ENCODE measurements at places on chromosomes 1 and 21. TPM values are rescaled to one million over a fixed set of nuclear protein-coding genes. Genes with fewer than 3 reads are reported as not detected.

- DNase-seq: no peak
Observed at GRCh38 chr1:183845681-183846080, 40.8 kb downstream of the RGL1 start.

DNA sequence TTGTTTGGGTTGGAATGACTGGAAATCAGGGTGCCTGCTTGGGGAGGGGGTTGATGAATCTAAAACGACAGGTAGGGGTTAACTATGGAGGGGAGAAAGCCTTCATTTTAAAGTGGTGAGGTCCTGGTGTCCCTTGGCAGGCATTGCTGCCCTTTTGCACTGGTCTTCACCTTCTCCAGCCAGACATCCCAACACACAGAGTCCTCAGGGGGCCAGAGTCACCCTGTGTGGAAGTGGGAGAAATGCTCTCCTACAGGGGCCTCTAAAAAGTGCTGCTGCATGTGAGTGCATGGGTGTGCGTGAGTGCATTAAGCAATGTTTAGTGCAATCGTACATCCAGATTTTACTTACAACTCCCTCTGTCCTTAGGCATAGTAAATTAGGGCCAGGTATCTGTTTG is 39.0 kb downstream of the TEX35 start:
- DNase-seq: no peak

DNA sequence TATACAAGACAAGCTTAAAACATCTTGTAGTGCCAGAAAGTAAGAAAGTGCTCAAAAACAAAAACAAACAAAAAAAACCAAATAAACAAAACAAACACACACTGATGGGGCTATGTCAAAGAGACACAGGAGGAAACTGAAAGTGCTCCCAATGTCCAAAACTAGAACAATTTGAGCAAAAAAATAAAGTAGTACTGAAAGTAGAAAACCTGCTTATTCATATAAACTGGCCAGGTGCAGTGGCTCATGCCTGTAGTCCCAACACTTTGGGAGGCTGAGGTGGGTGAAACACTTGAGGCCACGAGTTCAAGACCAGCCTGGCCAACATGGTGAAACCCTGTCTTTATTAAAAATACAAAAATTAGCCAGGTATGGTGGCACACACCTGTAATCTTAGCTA is 129.9 kb downstream of the GLUL start:
- no peak for DNase-seq

DNA sequence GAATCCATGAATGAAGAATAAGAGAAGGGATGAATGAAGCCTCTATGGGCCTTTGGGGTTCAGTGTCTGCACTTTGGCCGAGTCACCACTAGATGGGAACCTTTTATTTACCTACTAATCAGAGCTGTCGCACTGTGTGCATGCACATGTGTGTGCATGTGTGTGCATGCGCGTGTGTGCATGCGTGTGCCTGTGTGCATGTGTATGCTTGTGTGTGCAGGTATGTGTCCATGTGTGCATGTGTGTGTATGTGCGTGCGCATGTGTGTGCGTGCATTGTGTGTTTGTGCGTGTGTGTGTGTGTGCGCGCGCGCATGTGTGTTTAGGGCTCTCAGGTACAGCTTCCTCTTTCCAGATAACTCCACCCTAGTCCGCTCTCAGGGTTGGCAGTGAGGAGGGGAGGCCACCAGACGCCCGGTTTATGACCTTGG is 20.4 kb upstream of the UBXN10 start:
- DNase-seq: no peak

- DNase-seq: no peak
Observed at GRCh38 chr1:246216906-246217305, 290.2 kb downstream of the SMYD3 start.

DNA sequence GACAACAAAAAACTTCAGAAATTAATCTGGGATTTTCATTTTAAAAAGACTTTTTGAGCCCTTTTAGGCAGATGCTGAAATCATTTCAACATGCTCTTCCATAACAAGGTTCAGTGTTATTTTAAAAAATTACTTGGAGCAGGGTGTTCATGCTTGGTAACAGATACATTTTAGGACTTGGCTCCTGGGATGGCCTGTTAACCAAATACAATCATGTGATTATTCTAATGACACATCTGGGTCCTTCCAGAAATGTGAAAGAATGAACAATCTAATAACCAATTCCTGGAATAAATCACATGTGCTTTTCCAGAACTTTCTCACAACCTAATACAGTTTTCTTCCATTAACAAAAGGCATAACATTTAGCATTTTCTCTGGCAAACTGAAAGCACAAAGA is 379.8 kb upstream of the RUNX1 start:
- DNase-seq: no peak

GRCh38 chr1:169115891-169116585 is 9.5 kb downstream of the ATP1B1 start:
- peak; percentile 34 for DNase-seq

DNA sequence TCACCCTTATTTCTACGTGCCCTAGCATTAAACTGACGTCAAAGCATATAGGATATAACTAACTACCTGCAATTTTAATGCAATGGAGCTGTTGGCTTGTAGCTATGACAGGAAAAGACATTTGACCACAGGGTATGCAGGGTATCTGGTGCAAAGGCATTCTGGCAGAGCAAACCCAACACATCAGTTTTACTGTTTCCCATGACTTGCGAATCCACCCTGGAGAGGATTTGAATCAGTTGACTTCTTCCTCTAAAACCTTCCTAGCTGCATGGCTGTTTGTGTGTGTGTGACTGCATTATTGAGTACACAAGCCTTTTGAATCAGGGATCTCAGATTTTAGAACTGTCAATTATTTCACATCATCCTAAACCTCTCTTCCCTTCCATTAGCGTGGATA is 41.7 kb upstream of the SYT14 start:
- DNase-seq: no peak

DNA sequence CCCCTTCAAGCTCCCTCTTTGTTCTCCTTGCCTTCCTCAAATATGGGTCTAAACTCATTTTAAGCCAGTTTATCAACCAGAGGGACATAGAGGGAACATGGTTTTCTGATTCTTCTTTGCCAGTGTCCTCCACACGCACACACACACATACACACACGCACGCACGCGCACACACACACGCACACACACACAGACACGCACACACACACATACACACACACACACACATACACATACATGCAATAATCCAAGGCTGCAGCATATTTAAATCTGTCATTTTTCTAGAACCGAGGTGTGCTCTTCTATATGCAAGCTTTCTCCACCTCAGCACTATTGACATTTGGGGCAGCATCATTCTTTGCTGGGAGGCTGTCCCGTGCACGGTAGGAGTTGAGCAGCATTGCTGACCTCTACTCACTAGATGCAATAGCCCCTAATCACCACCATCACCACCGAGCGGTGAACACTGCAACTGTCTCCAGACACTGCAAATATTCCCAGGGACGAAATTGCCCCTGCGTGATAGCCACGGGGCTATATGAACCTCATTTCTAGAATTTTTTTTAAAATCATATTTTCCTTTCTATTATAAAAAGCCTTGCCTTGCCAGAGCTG is 8.0 kb downstream of the TNFRSF9 start:
- no peak for DNase-seq

DNA sequence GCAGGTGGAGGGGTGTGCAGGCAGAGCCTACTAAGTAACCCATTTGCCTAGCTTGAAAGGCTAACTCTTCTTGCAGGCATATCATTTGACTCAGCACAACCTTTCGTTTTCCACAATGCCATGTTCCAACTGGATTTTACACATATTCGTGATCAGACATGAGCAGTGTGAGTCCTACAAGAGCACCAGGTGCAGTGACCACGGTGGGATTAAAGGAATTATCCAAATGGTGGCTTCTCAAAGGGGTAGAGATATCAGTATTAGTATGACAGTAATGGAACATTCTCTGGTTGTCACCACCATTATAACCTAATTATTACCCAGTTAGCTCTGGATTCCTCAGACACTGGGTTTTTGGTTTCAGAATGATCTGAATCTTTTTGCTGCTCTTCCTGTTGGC is 323.5 kb downstream of the LMO4 start:
- no peak for DNase-seq

Gene TCHH
- 0.49 TPM for total RNA-seq

Gene KCNE2
- not detected for total RNA-seq

Gene OR14K1
- total RNA-seq: not detected

Gene TFF2
- not detected for total RNA-seq

Gene F13B
- total RNA-seq: not detected

Gene TBX15
- total RNA-seq: 0.69 TPM

Gene TINAGL1
- not detected for total RNA-seq

Gene KRTAP10-1
- not detected for total RNA-seq
